ENCODE measurements at places on chromosomes 3 and 15.

DNA sequence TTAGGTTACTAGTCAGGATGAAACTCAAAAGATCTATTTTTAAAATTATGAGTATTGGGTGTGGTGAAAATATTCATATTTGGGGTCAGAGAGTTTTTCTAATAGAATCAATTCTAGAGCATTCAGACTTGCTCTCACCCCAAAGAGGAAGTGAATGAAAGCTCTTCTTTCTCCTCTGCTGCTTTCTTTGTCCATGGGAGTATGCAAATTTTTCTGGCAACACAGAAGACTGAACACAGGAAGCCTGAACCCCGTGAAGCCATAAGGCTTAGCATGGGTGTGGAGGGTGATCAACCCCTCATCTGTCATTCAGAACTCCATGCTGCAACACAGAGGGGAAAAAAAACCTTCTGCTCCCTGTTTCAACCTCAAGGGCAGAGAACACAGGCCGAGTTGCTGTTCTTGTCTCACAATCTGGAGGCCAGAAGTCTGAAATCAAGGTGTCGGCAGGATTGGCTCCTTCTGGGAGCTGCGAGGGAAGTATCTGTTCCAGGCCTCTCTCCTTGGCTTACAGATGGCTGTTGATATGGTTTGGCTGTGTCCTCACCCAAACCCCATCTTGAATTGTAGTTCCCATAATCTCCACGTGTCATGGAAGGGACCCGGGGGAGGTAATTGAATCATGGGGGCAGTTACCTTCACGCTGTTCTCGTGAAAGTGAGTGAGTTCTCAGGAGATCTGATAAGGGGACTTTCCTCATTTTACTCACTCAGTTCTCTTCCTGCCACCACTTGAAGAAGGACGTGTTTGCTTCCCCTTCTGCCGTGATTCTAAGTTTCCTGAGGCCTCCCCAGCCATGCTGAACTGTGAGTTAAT is 33.7 kb upstream of the CD47 start:
- DNase-seq, result no peak

DNA sequence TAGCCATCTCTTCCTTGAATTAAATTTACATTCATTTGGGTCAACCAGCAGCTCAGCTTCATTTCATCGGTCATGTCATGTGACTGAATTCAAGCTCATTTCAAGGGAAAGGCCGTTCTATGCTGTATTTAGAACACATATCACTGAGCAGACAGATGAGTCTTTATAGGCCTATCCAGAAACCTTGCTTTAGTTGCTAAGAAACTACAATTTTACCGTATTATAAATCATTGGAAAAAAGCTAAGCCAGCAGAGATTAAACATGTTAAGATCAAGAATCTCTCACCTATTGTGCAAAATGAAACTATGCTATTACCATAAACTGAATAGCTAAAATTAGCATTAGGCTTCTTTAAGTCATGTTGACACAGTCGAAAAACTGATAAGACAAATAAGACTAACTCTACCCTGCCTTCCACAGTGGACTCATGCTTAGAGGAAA is 2.2 kb downstream of the NPTN start:
- DNase-seq, result peak; percentile 59

- DNase-seq, result peak; percentile 48
These were observed 65.6 kb downstream of the SLCO3A1 start for GRCh38 chr15:91919014-91919534.

DNA sequence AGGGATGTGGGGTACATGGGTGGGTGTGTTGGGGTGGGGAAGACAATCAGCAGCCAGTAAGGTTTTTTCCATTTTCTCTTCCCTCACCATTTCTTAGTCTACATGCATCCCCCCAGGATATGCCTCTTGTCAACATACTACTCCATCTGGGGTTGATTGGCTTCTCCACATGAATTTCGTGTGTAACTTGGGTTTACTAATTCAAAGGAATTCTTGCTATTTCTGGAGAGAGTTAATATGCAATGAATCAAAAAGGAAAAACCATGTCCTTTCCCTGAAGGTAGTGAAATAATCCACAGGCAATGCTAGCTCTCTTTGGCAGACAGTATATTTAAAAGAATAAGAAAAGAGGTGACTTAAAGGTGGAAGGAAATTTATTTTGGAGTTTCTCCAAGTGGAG is 198.4 kb downstream of the EBLN2 start:
- no peak for DNase-seq

DNA sequence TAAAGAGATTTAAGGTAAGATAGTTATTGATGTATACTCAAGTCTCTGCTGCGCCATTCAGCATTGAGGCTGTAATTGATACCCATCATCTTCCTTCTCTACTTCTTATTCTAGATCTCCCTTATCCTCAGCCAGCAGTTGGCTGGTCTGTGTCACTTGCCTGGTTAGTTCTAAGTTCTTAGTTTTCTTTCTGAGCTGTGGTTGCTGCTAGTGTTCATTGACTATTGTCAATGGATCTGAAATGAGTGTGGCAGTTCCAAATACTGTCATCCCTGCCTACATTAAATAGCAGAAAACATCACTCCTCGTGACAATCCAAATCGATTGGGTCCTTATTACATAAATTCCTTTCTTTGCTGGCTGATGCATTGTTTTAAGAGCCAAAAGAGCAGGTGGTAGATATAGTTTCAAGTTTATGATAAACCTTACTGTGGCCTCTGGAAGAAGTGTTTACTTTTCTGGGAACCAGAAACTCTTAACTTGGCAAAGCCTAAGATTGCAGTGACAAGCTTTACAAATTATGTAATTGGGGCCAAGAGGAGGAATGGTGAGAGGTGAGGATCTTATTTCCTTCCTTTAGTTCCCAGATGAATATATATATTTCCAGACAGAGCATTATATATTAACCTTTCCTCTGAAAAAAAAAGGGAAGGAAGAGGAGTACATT is 168.0 kb downstream of the GMNC start:
- no peak for DNase-seq

DNA sequence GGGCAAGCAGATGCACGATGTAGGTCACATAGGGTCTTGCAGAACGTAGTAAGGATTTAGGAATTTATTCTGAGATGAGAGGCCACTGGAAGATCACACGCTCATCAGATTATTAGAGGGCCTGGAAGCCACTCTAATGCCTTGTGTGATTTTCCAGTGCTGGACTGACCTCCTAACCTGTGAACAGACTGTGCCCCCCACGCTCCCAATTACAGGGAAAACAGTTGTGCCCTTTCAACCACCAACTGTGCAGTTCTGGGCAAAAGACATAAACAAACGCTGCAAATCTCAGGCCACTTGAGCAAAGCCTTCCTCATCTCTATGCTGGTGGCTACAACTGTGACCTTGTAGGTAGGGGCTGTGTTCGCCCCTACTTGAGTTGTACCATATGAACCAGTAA is 48.2 kb upstream of the BOC start:
- no peak for DNase-seq
